Nasal cavity respiratory epithelium epithelial cell of viscerocranial mucosa (primary cell): ENCODE measurements at places on chromosomes 1 and 21. TPM values are rescaled to one million over a fixed set of nuclear protein-coding genes. Genes with fewer than 3 reads are reported as not detected.

The ABCG1 gene
- 32.0 and 81.0 TPM in 2 replicates for total RNA-seq

The ADGRL2 gene
- 38.6 and 49.5 TPM in 2 replicates for total RNA-seq

The CITED4 gene
- 11.3 and 18.4 TPM in 2 replicates for total RNA-seq

The GREM2 gene
- not detected in 2 replicates for total RNA-seq

The PACC1 gene
- 15.3 and 22.6 TPM in 2 replicates for total RNA-seq

The SARS1 gene
- total RNA-seq: 492 and 515 TPM in 2 replicates

The CFAP74 gene
- total RNA-seq: 0.07 TPM in 1 of 2 replicates, not detected in the other

The UBXN10 gene
- under 0.01 and 0.21 TPM in 2 replicates for total RNA-seq
